A172 (cell line): ENCODE measurements at places on chromosomes 1 and 21. TPM values are rescaled to one million over a fixed set of nuclear protein-coding genes. Genes with fewer than 3 reads are reported as not detected.

- DNase-seq = no peak
Measured at GRCh38 chr1:117967881-117968280, 38.3 kb downstream of the WDR3 start.

- no peak for DNase-seq
Measured at GRCh38 chr1:74517599-74518051, 5.2 kb upstream of the LRRC53 start.

- no peak for DNase-seq
Measured at GRCh38 chr1:197618061-197618460, 157.2 kb downstream of the DENND1B start.

- peak; percentile 67 for DNase-seq
Measured at GRCh38 chr1:153217212-153217611, at the start of gene PRR9. Gene PRR9 (plus strand): TSS chr1:153217584. CDS start chr1:153218145, 561 bp downstream.

The SSX2IP gene
- 19.2 and 26.7 TPM in 2 replicates for total RNA-seq
